Activated effector memory CD4-positive, alpha-beta T cell treated with anti-CD3 and anti-CD28 coated beads, Interleukin-2, amount 50 U/mL, for 16 hours (primary cell): ENCODE measurements at places on chromosomes 1 and 21.

DNA sequence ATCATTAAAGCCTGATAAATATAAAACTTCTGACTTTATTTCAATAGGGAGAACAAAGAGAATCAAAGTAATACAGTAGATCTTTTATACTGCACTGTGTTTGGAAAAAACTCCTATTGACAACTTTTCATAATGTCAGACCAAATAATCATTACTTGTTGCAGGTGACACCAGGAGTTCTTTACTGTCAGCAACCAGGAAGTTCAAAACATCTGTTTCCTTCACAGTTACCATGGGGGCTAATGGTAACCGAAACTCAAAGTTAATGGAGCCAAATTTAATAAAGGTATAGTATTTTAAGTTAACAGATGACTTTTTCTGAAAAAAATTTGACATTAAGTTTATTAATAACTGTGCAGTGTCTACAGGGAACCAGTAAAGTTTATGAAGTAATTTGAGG lies 10.6 kb downstream of the EFCAB7 start:
- DNase-seq: no peak

- DNase-seq: no peak
Observed at GRCh38 chr21:37230632-37231248, 36.4 kb downstream of the VPS26C start.

DNA sequence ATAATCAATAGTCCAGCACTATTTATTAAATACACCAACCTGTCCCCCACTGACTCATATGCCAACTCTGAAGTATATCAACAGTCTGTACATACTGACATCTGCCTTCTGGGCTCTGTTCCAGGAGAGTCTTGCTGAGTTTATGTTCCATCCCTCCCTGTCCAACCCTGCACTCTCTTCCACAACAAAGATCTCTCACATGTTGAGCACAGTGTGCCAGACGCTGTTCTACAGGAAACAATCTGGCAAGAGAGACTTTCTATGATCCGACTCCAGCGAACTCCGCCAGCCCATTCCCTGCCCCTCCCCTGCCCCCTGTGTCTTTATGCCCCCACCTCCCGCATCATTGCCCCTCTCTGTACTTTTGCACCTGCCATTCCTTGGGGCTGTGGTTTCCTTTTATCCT lies 3.4 kb downstream of the LACTBL1 start:
- DNase-seq: no peak

DNA sequence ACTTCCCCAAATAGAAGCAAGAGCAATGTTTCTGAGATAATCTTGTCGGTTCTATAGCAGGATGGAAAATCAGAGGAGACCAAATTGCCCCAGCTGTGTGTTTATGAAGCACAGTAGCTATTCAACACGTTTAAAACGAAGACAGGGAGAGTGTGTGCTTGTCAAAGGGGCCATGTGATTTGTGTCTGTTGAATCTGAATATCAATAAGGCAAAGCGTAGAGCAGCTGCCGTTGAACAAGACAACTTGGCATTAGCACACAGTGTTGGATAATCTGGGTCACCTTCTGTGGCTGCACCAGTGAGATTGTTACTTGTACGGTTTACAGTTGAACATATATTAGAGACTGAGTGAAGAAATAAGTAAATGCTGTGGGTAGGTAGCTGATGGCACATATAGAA lies 1.0 kb downstream of the CRB1 start:
- DNase-seq: no peak

GRCh38 chr1:180158149-180159147 lies 3.8 kb downstream of the QSOX1 start:
- no peak for DNase-seq

GRCh38 chr1:26059906-26060305 lies 7.5 kb downstream of the TRIM63 start:
- no peak for DNase-seq

DNA sequence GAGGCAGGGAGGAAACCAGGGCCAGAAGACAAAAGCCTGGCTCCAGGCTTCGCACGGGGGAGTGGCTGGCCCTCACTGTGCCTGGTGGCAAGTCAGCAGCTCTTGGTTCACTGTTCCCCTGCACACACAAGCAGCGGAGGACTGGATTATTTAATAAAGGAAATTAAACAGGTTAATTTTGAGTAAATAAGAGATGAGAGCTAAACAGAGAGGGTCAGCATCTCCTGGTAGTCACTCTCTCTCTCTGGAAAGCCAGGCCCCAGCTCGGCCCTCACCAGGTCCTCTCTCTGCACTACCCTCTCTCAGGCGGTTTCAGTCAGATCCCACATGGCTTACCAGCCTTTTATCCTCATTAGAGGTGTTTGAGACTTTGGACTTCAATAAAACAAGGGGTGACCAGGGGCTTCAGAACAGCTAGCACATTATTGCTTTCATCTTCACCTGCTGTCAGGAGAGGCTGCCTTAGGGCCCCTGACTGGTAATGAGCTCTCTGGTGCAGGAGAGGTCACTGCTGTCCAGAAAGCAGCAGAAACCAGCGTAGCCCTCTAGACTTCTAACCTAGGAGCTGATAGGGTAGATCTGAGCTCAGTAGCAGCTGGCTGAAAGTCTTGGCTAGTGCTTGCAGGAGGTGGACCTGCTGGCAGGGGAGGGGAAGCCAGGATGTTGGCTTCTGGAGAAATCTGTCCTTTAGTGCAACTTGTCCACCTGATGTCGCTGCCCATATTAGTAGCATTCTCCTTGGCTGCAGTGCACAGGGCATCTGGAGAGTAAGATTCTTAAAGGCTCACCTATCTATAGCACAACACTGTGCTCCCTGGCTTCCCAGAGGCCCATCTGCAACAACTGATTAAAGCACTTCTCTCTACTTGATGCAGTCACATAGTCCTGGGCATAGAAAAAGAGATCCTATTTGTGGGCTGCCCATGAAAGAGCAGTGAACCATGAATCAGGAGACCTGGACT lies 45.9 kb downstream of the SYT6 start:
- peak; percentile 41 for DNase-seq

GRCh38 chr1:3699596-3699995 lies 47.3 kb downstream of the TP73 start:
- no peak for DNase-seq

DNA sequence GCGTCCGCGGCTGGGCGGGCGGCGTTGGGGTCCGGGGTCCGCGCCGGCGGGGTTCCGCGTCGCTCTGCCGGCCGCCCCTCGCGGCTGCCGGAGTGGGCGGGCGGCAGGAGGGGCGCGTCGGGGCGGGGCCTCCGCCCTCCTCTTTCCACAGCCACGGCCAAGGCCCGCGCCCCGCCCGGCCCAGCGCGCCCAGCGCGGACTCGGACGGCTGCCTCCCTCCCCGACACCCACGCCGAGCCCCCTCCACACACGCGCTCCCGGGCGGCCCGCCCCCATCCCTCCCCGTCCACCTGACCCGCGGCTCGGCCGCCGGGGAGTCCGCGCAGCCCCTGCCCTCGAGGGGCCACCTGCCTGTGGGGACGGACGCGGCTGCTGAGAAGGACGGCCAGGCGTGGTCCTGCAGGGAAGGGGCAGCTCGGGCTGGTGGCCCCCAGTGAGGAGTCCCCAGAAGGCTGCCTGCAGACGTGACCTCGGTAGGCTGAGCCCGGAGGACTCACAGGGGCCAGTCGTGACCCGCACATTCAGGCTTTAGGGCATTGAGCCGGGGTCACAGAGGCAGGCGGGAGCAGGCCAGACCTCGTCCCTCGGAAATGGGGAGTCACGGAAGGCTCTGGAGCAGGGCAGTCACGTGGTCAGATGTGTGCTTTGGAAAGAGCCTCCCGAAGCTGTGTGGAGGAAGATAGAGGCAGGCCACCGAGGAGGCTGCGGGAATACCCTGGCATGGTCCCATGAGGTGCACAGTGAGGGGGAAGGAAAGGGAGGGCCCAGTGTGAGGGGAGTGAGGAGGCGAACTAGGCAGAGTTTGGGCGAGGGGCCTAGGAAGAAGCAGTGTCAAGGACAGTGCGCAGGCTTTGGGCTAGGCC lies at the start of gene COL8A2:
Gene COL8A2 (minus strand): TSS at position 94 of the 863 bp plus-strand sequence. CDS start 24,980 bp downstream, outside the sequence.
- DNase-seq: no peak

DNA sequence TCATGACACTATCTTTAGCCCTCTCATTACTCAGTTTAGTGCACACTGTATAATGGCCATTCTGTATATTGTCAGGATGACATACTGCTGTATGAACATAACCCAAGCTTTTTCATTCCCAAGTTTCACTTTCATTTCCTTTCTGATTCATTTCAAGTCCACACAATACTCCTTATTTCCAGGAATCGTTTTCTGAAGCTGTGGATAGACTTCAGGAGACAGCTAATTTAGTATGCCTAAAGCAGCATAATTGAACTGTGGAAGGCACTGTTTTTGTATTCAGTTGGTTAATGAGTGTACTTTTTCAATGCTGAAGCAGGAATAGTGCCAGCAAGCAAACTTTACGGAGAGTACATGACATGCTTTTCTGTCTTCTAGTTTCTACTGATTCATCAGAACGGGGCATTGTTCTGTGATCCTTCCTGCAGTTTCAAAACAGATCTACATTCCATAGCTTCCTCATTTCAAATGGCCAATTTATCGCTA lies 578.5 kb upstream of the ZP4 start:
- no peak for DNase-seq

GRCh38 chr1:186983327-186983726 lies 154.6 kb downstream of the PLA2G4A start:
- DNase-seq: no peak

- no peak for DNase-seq
Observed at GRCh38 chr1:13892671-13893325, 192.8 kb downstream of the PRDM2 start.

- peak; percentile 75 for DNase-seq
Observed at GRCh38 chr21:32403201-32403777, 9.2 kb upstream of the EVA1C start.
